ENCODE measurements at places on chromosomes 7 and 10. TPM values are rescaled to one million over a fixed set of nuclear protein-coding genes. Genes with fewer than 3 reads are reported as not detected.

- no peak for DNase-seq
- H3K27me3 ChIP-seq: no peaks in the 10 kb centered on the region
- H3K4me1 ChIP-seq: no peaks in the 10 kb centered on the region
- no peaks in the 10 kb centered on the region for H3K36me3 ChIP-seq
Observed at GRCh38 chr7:96484091-96484490, 162.2 kb upstream of the SLC25A13 start.

ZNF239 gene
- total RNA-seq: 10.8 TPM

GRCh38 chr7:130180571-130181262 lies 24.5 kb downstream of the TMEM209 start:
- H3K4me3 ChIP-seq: no peak overlapping the region
- no peak overlapping the region for H3K27ac ChIP-seq
- H3K27me3 ChIP-seq: no peaks in the 10 kb centered on the region

GRCh38 chr10:42988517-42989395 lies 88.1 kb upstream of the RET start:
- no peaks in the 10 kb centered on the region for H3K36me3 ChIP-seq
- peak overlapping the region; percentile 2 for H3K27ac ChIP-seq
- no peak overlapping the region for H3K4me3 ChIP-seq
- peaks cover 57% of the 10 kb centered on the region for H3K27me3 ChIP-seq

DNA sequence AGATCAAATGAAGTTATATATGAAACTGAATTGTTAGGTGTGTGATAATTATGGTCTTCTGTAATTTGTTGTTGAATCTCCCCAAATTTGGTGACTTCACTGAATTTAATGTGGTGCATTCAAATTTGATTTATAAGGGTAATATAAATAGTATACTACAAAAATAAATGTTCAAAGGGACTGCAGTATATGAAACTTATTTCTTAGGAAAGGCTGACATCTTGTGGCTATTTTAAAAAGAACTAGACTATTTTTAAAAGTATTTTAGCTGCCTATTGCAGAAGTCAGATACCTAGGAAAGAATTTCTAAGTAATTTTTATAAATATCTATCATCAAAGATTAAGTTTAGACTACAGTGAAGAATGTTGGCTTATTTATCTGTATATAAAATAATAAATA lies 36.6 kb downstream of the ATRNL1 start:
- no peak overlapping the region for H3K27ac ChIP-seq
- no peaks in the 10 kb centered on the region for H3K36me3 ChIP-seq
- no peak for DNase-seq
- H3K4me1 ChIP-seq: no peaks in the 10 kb centered on the region
- no peaks in the 10 kb centered on the region for H3K27me3 ChIP-seq

GRCh38 chr7:20797462-20798080 lies 10.9 kb upstream of the SP8 start:
- no peak for DNase-seq
- H3K27ac ChIP-seq: peak overlapping the region; percentile 56
- H3K36me3 ChIP-seq: peaks cover 14% of the 10 kb centered on the region
- peaks cover 8% of the 10 kb centered on the region for H3K4me1 ChIP-seq
- H3K4me3 ChIP-seq: peak overlapping the region; percentile 78

TUBAL3 gene
- total RNA-seq: not detected

GRCh38 chr10:59877191-59877671 lies 29.1 kb downstream of the CCDC6 start:
- no peaks in the 10 kb centered on the region for H3K36me3 ChIP-seq
- H3K4me3 ChIP-seq: no peak overlapping the region
- H3K4me1 ChIP-seq: peaks cover 54% of the 10 kb centered on the region

ITGB8 gene
- total RNA-seq: 183 TPM

CTAGE6 gene
- not detected for total RNA-seq

- H3K27ac ChIP-seq: no peak overlapping the region
- H3K27me3 ChIP-seq: no peaks in the 10 kb centered on the region
- H3K4me3 ChIP-seq: no peak overlapping the region
- no peaks in the 10 kb centered on the region for H3K4me1 ChIP-seq
- H3K36me3 ChIP-seq: no peaks in the 10 kb centered on the region
Observed at GRCh38 chr7:24715661-24716479, 41.4 kb downstream of the GSDME start.

GPR15LG gene
- total RNA-seq: not detected

DNA sequence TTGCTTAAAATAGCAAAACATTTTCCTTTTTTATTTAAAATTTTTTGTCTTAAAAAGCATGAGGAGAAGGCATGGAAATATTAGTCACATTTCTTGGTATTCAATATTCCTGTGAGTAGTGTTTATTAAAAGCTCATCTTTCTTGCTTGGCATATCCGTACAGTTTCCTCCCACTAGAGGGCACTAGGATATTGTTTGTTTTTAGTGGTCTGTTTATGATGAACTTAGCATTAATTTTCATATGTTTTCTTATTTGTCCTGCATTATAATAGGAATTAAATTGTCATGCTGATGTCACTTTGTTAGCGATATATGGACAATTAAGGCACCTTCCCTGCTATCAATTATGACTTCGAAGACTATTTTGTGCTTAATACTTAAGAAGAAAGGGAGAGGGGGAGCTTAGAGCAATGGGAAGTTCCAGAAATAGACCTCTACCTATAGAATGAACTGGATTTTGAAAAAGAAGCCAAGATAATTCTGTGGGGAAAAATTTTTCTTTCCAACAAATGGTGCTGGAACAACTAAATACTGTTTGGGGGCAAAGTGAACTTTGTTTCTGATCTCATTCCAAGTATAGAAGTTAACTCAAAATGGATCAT lies 91.0 kb upstream of the STRIP2 start:
- no peaks in the 10 kb centered on the region for H3K4me1 ChIP-seq
- DNase-seq: peak; percentile 38
- H3K4me3 ChIP-seq: no peak overlapping the region
- H3K36me3 ChIP-seq: no peaks in the 10 kb centered on the region

DNA sequence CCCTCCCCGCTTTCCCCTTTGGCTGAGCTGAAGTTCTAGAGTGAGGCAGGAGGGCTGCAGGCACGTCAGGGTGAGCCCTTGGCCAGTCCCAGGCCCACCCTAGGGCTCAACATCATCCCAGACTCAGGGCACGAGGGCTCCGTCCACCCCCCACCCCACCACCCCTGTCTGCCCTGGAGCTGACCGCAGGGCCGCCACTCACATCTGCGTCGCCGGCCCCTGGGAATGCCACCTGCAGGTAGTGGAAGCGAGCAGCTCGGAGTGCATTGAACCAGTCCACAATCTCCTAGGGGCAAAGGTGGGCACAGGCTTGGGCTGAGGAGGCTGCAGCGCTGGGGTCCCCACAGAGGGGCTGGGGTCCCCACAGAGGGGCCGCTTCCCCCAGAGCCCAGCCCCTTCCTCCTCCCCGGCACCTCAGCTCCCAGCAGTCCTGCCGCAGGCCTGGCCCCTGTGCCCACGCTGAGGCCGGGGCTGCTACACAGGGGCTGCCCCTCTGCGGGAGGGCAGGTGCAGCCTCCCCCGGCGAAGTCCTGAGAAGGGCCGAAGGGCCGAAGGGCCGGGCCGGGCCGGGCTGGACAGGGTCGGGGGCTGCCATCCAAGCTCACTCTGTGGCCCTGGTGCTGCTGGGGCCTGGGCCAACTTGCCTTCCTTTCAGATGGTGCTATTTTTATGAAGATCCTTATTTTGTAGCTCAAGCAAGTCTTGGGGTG lies 24.1 kb downstream of the GET4 start:
- H3K4me1 ChIP-seq: peaks cover 16% of the 10 kb centered on the region
- H3K27ac ChIP-seq: peak overlapping the region; percentile 25
- H3K36me3 ChIP-seq: peaks cover 90% of the 10 kb centered on the region

AQP1 gene
- 1.7 TPM for total RNA-seq

WASL gene
- total RNA-seq: 37.5 TPM

GRCh38 chr10:13788320-13788600 lies 201.5 kb downstream of the PRPF18 start:
- H3K27me3 ChIP-seq: no peaks in the 10 kb centered on the region
- no peak for DNase-seq
- H3K27ac ChIP-seq: no peak overlapping the region
- H3K4me1 ChIP-seq: no peaks in the 10 kb centered on the region

DNA sequence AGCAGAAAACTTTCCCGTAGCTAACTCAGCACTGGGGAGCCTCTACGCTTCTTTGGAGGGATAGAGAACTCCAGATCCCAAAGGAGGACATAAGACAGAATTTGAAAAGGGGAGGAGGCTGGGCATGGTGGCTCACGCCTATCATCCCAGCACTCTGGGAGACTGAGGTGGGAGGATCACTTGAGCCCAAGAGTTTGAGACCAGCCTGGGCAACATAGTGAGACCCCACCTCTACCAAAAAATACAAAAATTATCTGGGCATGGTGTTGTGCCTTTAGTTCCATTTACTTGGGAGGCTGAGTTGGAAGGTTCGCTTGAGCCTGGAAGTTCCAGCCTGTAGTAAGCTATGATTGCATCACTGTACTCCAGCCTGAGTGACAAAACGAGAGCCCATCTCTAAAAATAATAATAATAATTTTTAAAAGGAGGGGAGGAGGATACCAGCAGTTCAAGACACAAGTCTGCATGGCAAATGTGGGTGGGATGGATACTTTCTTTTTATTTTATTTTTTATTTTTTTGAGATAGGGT lies 165.9 kb upstream of the SH2B2 start:
- no peak overlapping the region for H3K4me3 ChIP-seq
- no peak overlapping the region for H3K27ac ChIP-seq

DNA sequence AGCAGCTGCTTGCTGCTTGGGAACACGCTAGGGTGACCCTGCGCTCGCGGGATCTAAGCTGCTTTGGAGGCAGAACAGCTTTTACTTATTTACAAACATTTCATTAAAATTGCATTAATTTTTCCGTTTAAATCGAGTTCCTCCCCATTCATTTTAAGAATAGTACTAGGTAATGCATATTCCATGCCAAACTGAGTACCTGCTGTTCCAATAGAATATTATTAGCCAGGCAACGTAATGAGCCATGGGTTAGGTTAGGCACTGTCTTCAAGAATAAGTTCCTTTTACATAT lies 860 bp downstream of the EXOC6 start:
- peaks cover 17% of the 10 kb centered on the region for H3K36me3 ChIP-seq
- peaks cover 19% of the 10 kb centered on the region for H3K4me1 ChIP-seq
- H3K4me3 ChIP-seq: peak overlapping the region; percentile 90
- DNase-seq: no peak
- H3K27ac ChIP-seq: no peak overlapping the region

DNA sequence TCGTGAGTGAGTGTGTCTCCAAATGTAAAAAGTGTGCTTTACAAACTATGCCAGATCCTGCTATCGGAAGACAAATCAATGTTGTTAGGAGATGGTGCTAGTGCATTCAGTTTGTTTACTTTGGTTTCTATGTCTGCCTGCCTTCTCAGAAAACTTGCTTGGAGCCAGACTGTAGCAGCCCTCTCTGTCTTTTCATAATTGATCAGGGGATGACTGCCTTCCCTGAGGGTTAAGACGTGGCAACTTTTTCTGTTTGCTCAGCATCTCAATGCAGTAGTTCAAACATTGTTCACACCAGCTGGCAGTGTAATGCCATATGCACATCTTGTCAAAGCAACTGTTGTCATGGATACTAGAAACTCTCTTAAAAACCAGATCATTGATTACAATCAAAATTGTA lies 118.5 kb downstream of the FOXP2 start:
- no peaks in the 10 kb centered on the region for H3K27me3 ChIP-seq
- no peak overlapping the region for H3K4me3 ChIP-seq
- H3K4me1 ChIP-seq: peaks cover 7% of the 10 kb centered on the region
- DNase-seq: no peak
- no peak overlapping the region for H3K27ac ChIP-seq

DNA sequence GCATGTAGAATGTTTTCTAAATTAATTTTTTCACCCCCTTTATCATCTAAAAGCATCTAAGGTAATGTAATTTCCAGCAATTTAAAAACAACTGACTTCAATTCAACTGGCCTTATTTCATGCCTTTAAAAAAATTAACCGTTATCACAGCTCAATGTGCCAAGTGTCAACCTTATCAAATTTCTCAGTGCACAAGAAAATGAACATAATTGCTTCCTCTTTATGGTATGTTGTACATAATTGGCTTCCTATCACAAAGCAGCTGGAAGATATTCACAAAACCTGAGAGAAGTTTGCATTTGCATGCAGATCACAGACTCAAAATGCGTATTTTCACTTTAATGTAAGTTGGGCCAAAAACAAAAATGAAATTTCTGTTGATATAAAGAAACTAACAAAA lies 966.4 kb downstream of the GRM8 start:
- no peaks in the 10 kb centered on the region for H3K27me3 ChIP-seq
- H3K27ac ChIP-seq: no peak overlapping the region
- no peak for DNase-seq
- H3K4me1 ChIP-seq: no peaks in the 10 kb centered on the region

GRCh38 chr7:50821457-50822008 lies 38.8 kb upstream of the GRB10 start:
- peaks cover under 1% of the 10 kb centered on the region for H3K36me3 ChIP-seq
- peaks cover 40% of the 10 kb centered on the region for H3K4me1 ChIP-seq
- peak overlapping the region; percentile 44 for H3K4me3 ChIP-seq
- no peaks in the 10 kb centered on the region for H3K27me3 ChIP-seq
- peak; percentile 55 for DNase-seq
- peak overlapping the region; percentile 30 for H3K27ac ChIP-seq

- H3K27ac ChIP-seq: no peak overlapping the region
- H3K36me3 ChIP-seq: no peaks in the 10 kb centered on the region
- DNase-seq: no peak
- H3K4me3 ChIP-seq: no peak overlapping the region
- peaks cover 51% of the 10 kb centered on the region for H3K27me3 ChIP-seq
- peaks cover 9% of the 10 kb centered on the region for H3K4me1 ChIP-seq
Observed at GRCh38 chr7:51467384-51468017, 150.9 kb upstream of the COBL start.

POMZP3 gene
- total RNA-seq: 9.6 TPM

POLD2 gene
- 246 TPM for total RNA-seq

GRCh38 chr10:72085864-72086465 lies 2.4 kb downstream of the SPOCK2 start:
- DNase-seq: no peak
- peak overlapping the region; percentile 30 for H3K27ac ChIP-seq

- H3K36me3 ChIP-seq: no peaks in the 10 kb centered on the region
- H3K4me3 ChIP-seq: no peak overlapping the region
Observed at GRCh38 chr10:114271075-114271778, 32.2 kb downstream of the VWA2 start.

FRMPD2 gene
- total RNA-seq: 1.9 TPM

DNA sequence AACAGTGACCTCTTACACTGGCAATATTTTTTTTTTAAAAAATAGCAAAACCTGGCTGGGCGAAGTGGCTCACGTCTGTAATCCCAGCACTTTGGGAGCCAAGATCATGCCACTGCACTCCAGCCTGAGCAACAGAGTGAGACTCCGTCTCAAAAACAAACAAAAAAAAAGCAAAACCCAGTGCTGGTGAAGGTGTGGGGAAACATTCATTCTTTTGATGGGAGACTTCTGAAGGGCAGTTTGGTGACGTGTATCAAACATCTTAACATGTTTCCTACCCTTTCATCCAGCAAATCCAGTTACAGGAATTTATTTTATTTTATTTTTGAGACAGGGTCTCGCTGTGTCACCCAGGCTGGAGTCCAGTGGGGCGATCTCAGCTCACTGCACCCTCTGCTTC lies 58.0 kb downstream of the CHST3 start:
- DNase-seq: no peak
- peaks cover 14% of the 10 kb centered on the region for H3K4me1 ChIP-seq
- H3K4me3 ChIP-seq: no peak overlapping the region
